ENCODE measurements at places on chromosomes 5 and 9.
A peak's percentile ranks its signal among the peaks of the same experiment; 100 is the strongest.

DNA sequence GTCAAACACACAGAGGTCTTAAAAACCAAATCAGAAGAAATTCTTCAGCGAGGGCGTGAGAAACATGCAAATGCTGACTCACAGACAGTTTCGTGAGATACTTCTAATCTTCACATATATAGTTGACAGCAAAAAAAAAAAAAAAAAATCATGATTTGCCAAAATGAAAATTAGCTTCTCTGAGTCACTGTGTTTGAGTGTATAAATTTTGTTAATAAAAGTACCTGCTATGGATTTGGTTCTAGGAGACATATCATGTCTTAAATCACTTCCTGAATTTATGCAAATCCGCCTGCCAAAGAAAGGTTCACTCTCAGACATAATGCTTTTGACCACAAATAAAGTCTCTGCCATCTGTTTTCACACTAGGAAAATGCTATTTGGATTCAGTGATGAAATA, 114.3 kb downstream of the SLC1A3 start:
- DNase-seq: no peak

DNA sequence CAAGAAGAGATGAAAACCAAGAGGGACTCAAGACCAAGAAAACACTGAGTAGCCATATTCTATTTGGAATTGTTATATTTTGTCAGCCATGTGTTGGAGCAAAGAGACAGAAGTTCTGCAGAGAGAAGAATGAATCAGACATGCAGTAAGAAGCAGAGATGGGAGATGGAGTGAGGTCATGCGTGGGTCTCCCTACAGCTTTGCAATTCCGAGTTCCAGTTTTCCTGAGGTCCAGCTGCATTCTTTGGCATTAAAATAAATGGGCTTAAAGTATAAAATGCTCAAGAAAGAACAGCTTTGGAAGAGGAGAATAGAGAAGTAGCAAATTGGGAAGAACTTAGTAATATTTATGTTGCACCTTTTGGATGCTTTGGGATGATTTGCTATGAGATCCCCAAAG, 361.6 kb downstream of the NPR3 start:
- no peak for DNase-seq

GRCh38 chr5:129909225-129909624, 5.0 kb downstream of the CHSY3 start:
- DNase-seq: no peak

DNA sequence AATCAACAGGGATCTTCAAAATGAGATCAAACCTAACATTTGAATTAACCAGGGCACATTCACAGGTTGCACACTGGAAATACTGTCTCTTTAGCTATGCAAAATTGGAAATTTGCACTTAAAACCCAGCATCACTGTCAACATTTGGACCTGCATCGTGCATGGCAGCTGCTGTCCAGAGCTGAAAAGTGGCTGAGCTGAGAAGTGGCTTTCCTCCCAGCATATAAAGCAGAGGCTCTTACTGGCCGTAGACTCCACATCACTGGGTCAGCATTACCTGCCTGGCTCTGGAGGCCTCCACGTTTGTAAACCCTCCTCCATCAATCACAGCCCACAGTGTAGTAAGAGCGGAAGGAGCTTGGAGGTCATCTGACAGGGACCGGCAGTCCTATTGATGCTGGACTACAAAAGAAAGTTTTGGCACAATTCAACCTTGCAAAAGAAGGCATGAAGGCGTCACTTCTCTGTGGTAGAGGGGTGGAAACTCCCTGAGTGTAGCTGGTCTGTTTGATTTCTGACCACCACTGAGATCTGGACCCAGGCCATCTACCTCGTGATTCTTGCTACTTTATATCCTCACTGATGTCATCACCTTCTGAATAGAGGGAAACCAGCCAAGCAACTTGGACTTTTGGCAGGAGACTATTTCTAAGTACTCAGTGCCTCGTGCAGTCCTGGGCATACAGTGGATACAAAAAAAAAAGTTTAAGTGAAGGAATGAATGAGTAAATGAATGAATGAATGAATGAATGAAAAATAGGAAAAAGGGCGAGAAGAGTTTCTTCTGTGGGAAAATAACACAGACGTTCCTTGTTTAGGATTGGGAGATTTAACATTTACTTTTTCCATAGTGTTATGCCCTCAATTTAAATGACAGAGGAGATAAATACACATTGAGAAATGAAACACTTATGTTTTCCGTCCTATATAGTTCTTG, 14.8 kb downstream of the RASEF start:
- no peak for DNase-seq

GRCh38 chr9:14923701-14924100, 13.5 kb upstream of the FREM1 start:
- DNase-seq: no peak

GRCh38 chr9:115593587-115594091, 475.7 kb upstream of the TNC start:
- peak; percentile 11 for DNase-seq

DNA sequence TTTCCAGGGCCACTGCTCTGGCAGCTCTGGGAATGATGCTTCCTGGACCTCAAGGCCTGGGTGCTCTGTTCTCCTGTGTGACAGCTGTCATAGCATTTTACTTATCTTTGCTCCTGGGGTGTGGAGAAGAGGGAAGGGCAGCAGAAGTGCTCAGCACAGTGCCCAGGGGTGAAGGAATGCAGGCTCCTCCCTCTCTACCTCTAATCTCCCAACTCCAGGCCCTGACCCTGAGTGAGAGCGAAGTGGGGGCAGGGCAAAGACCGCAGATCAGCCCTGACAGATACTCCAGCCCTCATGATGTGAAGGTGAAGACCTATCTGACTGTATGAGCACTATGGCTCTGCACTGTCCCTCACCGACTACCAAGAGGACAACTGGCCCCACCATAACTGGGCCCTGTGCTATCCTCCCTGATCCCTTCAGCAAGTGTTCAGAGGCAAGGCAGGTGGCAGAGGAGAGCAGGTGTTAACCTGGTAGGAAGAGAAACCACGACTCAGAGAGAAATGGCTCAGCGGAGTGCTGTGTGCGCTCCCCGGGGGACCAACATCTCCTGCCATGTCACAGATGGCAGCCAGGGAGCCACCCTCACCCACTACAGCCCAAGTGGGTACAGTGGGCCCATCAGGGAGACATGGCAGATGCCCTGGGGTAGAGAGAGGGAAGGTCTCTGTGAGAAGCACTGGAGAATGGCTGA, 16.8 kb downstream of the ACSL6 start:
- no peak for DNase-seq

DNA sequence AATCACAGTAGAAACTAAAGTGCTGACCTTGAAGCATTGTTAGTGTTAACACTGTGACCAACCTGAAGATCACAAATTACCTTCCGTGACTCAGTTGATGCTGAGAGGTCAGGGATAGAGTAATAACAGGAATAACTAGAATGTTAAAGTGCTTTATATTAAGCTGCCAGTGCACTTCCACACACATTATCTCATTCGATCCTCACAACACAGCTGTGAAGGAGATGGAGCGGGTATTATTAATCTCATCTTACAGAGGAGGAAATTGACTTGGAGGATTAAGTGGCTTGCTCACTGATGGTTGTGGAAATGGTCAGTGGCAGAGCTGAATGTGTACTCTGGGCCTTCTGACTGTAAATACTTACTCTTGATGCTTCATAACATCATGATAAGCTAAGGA, 252.5 kb upstream of the DMRT1 start:
- no peak for DNase-seq

DNA sequence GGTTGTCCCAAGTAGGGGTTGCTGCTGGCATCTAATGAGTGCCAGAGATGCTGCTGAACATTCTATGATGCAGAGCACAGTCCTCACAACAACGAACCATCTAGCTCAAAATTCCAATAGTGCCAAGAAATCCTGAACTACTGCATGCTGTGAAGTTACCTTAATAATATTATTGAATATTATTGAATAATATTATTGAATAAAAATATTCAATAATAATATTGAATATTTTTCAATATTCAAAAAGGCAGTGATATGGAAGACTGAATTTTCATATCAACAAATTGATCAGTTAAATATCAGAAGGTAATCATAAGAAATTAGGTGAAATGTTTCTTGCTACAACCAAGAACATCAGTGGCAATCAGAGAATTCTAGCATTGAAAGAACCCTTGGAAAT, 2.8 kb downstream of the HTR4 start:
- no peak for DNase-seq

GRCh38 chr5:109448838-109449237, 39.1 kb upstream of the PJA2 start:
- DNase-seq: no peak

DNA sequence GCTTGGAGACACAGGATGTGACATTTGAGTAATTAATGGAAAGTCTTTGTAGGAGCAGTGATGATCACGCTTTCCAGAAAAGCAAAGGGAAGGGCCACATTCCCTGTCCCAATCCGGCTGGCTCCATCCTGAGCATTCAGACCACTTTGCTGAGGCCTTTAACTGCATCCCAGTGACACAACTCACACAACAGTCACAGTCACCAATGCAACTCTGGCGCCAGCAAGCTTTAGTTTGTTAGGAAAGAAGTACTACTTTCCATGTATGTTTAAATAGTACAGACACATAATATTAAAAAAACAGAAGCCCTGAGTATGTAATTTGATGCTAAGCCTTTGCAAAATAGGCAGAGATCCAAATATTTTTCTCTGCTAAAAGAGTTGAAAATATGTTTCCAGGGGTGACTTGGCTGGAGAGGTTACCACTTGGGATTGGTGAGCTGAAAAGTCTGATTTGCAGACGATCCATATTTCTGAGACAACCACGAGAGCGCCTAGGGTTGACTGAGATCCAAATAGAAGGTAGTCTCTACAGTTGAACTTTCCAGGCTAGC, 31.7 kb upstream of the GAS1 start:
- no peak for DNase-seq
